Kidney epithelial cell (primary cell): ENCODE measurements at places on chromosomes 1 and 21.

DNA sequence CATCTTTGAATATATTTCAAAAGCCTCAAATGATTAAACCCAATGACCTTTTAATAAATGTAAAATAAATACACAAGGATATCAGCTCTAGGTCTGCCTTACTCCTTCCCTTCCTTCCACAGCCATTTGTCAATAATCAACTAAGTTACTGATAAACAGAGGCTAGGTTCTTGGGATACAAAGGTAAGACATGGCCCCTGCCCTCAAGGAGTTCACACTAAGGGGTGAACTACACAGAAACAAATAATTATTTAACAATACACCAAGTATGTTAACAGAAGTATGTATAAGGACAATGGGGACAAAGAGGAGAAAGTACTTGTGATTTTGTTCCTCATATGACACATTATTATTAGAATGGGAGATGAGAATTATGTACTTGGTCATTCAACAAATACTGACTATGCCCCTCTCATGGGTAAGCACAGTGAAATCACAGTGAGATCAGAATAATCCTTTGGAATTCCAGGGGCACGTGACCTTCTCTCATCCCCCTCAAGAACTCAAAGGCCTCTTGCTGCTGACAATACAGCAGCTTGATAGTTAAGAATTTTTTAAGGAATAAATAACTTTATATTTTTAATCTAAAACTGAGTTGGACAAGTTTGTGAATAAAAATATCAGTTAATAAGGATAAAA, 40.2 kb downstream of the ATP1B1 start:
- no peak for DNase-seq

- no peak for DNase-seq
These were observed 271.6 kb downstream of the TRABD2B start for GRCh38 chr1:47725511-47725991.

- DNase-seq = peak; percentile 97
These were observed at the start of gene NPHP4 for GRCh38 chr1:5992026-5992813. TSS of gene NPHP4 (minus strand) at chr1:5992425. CDS start at chr1:5986289, 6,136 bp downstream.

GRCh38 chr1:158362482-158362881, 8.8 kb downstream of the CD1E start:
- no peak for DNase-seq

GRCh38 chr1:247482747-247483146, 24.8 kb upstream of the OR2B11 start:
- no peak for DNase-seq

DNA sequence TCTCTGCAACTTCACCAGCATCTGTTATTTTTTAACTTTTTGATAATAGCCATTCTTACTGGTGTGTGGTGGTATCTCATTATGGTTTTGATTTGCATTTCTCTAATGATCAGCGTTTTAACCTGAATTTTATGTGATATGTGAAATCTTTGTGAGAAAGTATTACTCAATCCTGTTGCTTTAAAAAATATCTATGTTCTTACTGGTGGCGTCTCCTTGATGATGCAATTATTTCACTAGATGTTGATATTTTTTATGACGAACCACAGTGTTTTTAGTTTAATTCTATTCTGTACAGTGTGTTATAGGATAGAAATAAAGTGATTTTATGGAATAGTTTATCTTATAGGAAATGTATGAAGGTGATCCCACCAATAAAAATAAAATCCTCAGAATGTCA, 54.7 kb upstream of the GPR88 start:
- no peak for DNase-seq

- no peak for DNase-seq
These were observed 3.6 kb downstream of the BEND5 start for GRCh38 chr1:48773133-48773532.

GRCh38 chr1:8525558-8526275, 207.8 kb downstream of the SLC45A1 start:
- DNase-seq = peak; percentile 70

GRCh38 chr1:78339490-78339889, 151.3 kb upstream of the PTGFR start:
- peak; percentile 34 for DNase-seq

DNA sequence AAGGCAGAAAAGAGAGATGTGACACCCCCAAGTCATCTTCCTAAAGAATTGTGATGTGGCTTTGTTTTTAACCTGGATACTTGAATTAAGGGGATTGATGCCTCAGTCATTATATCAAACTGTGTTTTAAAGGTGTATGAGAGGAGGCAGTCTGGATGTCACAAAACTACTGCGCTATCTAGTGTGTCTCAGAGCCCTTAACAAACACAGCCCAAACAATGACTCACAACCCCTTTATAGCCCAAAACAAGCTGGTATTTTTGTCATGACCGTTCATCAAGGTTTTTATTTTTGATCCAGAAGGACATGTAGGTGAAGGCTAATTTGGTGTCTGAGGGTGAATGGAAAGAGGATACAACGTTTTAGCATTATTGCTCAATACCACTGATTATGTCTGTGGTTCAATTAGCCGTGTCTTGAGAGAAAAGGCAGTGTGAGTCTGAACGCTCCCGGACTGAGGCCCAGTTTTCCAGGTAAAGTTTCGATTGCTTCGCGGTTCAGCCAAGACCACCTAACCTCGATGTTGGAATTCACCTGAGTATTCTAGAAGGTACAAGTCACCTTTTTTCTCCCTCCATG, 71.6 kb downstream of the SGIP1 start:
- no peak for DNase-seq

- DNase-seq = no peak
These were observed 1.7 kb downstream of the SSX2IP start for GRCh38 chr1:84688463-84689061.

- no peak for DNase-seq
These were observed 24.7 kb upstream of the DMBX1 start for GRCh38 chr1:46464915-46465314.

- DNase-seq = no peak
These were observed 219.6 kb upstream of the C1orf174 start for GRCh38 chr1:4119516-4120220.

DNA sequence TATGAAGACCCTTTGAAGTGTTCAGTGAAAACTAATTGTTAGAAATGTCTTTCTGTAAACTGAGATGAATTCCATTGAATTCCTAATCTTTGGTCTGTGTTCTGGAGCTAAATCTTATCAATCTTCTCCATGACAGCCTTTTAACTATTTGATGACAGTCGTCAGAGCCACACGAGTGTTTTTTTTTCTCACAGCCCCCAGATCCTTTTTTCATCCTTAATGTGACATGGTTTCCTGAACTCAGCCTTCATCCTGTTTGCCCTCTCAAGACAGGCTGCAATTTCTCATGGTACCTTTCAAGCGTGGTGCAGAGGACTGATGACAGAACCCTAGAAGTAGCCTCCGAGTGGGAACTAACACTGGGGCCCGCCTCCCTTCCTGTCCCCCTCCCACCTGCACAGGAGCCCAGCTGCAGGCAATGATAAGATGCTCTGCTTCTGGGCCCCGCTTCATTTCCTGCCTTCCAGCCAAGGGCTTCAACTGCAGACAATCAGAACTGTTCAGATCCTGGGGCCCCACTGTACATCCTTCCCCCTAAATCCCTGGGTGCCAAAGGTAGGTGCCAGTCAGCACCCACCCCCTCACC, 114.6 kb upstream of the VAV3 start:
- DNase-seq = no peak
